NCI-H1930 (cell line): ENCODE measurements at places on chromosomes 4 and X.

- DNase-seq = no peak
These were observed 181.1 kb downstream of the EVC2 start for GRCh38 chr4:5527211-5527610.

- DNase-seq = no peak
These were observed 552.6 kb downstream of the PPARGC1A start for GRCh38 chr4:23337292-23337691.

- DNase-seq = peak; percentile 54
These were observed 577 bp upstream of the GLRA2 start for GRCh38 chrX:14528629-14529289.

DNA sequence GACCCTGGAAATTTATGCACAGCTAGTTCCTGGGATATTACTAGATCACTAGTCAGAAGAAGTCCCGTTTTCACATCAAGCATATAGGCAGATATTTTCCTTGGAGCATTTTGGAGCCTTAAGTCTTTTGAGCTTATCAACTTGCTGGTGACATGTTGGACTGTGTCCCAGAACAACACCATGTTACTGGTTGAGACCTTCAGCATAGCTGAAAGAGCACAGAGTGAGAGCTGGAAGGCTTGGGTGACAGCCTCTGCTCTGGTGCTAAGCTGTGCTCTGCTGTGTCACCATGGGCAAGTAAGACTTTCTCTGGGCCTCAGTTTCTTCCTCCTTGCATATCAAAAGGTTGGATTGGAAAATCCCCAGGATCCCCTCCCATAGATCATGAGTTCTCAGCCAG lies 116.6 kb upstream of the FRMPD4 start:
- no peak for DNase-seq

DNA sequence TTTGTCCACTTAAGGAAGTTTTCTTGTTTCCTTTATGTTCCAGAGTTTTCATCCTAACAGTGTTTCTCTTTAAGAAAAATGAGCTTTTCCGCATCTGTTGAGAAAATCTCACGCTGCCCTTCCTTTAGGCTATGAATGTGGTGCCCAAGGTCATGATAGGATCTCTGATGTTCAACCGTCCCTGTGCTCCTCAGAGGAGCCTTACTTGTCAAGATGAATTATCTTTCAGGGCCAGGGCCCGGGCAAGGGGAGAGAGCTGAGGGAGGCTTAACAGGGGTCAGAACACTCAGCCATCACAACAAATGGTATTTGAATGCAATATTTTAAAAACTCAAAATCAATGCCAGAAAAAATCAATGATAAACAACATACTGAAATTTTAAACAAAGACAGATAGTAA lies 6.2 kb upstream of the NELFA start:
- no peak for DNase-seq

DNA sequence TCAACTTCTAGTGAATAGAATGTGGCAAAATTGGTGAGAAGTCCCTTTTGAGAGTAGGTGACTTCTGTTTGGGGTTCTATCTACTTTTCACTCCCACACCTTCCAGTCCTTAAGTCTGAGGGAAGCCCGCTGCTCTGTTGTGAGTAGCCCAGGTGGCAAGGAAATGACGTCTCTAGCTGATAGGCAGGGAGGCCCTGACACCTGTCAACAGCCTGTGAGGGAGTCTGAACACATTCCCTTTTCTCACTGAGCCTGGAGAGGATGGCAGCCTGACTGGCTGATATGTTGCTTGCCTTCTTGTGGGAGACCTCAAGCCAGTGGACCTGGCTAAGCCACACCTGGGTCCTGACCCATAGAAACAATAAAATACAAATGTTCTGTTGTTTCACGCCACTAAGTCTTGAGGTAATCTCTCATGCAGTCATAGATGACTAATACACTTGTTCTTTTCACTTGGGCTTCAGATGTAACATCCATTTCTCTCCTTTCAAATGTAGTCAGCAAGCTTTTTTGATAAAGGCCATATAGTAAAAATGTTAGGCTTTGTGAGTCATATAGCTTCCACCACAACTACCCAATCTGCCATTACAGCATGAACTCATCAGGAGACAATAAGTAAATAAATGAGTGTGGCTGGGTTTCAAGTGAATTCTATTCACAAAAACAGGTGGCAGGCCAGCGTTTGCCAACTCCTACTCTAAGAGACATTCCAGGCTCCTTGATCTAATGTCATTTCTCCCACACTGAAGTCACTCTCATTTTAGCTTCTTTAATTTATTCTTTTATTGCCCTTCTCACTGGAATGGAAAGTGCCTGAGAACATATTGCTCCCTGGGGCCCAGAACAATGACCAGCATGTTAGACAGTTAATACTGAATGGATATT lies 265.1 kb upstream of the MAD2L1 start:
- no peak for DNase-seq

GRCh38 chrX:150236327-150236726 lies 126.8 kb upstream of the MAMLD1 start:
- no peak for DNase-seq

DNA sequence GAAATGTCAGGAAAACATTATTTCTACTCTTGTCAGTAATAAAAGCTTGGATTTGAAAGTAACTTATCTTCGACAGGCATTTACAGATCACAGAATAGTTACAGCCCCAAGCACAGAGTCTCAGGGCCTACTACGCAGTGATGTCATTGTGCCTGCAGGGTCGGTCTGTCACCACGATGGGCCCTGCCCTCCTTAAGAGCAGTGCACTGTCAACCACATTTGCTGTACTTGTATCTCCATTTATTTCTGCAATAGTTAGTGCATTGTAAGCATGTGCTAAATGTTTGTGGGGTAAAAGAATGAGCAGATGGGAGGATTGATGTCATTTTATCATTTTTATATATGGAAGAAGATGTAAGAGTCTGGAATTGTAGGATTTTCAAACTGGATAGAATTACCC lies 13.6 kb upstream of the CCKAR start:
- no peak for DNase-seq
